CD8-positive, alpha-beta T cell (primary cell): ENCODE measurements at places on chromosomes 3 and 15. TPM values are rescaled to one million over a fixed set of nuclear protein-coding genes. Genes with fewer than 3 reads are reported as not detected.
A peak's percentile ranks its signal among the peaks of the same experiment; 100 is the strongest.

DNA sequence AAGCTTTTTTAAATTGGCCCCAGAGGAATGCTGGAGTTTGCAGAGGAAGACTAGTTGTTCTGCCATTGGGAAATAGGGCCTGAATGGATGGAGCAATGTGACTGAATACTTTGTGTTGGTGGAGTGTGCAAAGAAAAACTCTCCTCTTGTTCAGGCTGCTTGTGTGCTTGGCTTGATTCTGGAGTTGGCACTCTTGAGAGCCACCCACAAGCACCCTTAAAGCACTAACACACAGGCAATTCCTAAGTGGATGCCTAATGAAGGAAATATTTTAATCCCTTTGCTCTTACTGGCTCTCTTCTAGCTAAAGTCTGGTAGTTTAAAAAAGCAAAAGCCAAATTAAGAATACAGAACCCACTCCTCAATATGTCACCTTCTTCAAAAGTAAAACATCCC is 304.4 kb upstream of the C2CD4B start:
- DNase-seq, result no peak

GRCh38 chr15:40279437-40280141 is 3.3 kb downstream of the ANKRD63 start:
- peak; percentile 53 for DNase-seq

DNA sequence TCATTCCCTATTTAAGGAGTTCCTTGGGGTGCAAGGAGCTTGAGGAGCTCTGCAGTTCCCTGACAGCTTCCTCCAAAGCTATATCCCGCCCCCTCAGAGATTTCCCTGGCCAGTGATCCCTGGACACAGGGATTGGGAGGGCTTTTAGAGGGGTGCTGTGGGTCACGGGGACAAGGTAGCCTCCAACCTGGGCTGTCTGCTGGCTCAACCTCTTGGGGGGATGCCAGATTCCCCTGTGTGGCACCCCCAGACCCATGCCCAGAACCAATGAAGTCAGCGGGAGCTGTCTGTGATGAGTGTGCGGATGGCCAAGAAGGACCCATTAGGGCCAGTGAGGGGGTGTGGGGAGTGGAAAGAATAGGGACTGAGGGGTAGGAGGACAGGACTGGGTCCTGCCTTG is 21.0 kb upstream of the ATP2B2 start:
- DNase-seq, result no peak

Gene CCRL2
- 6.6 TPM for total RNA-seq

Gene TMEM43
- total RNA-seq, result 20.1 TPM

Gene SYNPR
- total RNA-seq, result not detected

Gene LSMEM2
- not detected for total RNA-seq

DNA sequence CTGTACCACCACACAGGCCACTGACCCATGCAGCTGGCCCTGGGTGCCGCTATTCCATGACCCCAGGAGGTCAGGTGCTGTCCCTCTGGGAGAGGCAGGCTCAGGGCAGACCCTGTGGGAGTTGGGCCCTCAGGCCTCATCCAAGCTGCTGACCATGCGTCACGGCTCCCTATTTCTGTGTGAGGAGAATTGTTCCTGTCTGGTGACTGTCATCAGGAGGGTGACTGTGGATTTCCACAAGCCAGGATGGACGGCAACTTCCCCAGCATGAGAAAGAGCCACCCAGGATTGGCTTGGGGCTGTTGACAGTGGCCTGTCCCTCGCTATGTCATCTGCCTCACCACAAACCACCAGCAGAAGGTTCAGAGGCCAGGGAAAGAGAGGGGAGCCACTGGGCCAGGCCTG is 41.4 kb downstream of the ZDHHC19 start:
- DNase-seq, result no peak

DNA sequence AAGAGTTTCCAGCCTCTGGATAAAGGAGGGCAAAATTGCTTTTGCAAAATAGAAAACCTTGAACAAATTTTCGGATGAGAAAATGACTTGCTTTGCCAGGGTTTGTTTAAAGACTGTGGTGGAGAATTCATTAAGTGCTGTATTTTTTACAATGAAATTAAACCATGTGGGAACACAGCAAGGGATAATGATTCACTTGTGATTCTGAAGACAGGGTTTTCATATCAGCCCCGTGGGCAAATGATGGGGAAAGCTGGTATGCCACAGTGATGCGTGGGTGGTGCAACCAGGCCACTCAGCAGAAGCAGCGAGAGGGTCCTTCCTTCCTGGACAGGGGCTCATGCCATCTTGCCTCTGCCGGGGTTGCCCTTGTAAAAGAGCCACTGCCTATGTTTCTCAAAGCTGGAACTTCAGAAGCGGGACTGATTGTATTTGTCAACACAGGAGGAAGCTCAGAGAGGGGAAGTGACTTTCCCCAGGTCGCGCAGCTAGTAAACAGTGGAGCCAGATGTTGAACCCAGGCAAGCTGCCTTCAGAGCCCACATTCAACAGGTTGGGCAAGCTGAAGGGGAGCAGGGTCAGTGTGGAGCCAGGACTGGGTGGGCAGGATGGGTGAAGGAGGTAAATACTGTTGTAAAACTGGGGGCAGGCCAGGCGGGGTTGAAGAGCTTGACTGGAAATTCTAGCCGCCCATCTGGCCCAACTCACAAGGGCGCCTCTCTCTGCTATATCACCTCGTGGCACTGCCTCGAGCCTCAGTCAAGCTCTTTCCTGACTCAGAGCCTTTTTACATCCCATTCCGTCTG is 79.1 kb downstream of the TOP2B start:
- no peak for DNase-seq

Gene SEC22A
- total RNA-seq, result 8.6 TPM

DNA sequence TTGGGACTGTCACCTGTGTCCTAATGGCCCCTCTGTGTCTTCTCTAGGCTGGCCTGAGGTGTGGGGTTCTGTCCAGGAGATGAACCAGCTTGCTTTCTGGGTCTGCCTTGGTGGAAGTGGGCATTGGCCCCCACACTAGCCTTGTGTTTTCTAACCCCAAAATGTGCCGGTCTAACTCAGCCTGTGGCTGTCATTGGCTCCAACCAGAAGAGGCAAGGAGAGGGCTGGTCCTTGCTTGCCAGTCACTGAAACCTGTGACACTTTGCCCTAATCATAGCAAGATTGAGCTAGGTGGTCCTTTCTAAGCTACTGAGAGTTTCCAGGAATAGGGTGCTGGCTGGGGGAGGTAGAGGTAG is 2.2 kb downstream of the C15orf39 start:
- DNase-seq, result no peak

Gene NR2E3
- total RNA-seq, result not detected

GRCh38 chr3:100044369-100044768 is 69.9 kb downstream of the FILIP1L start:
- DNase-seq, result no peak
